ENCODE measurements at places on chromosomes 7 and 10.
A peak's percentile ranks its signal among the peaks of the same experiment; 100 is the strongest.

GRCh38 chr7:27655184-27655583 is 7.5 kb downstream of the HIBADH start:
- H3K27me3 ChIP-seq = no peaks in the 10 kb centered on the region
- no peak overlapping the region for H3K27ac ChIP-seq
- no peak overlapping the region for H3K4me3 ChIP-seq
- no peak for DNase-seq

DNA sequence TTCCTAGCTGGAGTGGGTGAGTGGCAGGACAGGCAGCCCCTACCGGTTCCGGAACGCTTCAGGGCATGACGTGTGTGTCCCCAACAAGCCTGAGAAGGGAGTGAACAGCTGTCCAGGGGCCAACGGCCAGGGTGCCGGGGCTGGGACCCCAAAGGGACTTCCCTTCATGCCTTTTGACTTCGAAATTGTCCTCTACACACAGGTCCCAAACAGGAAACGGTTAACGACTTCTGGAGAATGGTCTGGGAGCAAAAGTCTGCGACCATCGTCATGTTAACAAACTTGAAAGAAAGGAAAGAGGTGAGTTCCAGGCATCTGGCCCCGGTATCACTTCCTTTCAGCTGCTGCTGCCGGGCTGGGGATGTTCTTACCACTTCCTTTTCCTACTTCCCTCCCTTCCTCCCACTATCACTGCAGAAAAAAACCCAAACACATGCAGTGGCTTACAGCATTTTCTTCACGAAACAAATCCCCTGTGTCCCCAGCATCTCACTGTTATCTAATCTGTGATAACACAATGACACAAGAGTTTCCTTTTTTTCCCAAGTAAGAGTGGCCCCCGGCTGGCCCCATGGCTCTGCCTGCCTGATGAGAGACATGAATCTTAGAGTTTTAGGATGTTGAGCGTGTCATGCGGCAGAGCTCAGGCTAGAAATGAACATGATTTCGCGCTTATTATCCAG is 63.2 kb downstream of the MKI67 start:
- peaks cover 18% of the 10 kb centered on the region for H3K36me3 ChIP-seq
- peak overlapping the region; percentile 31 for H3K4me3 ChIP-seq
- DNase-seq = peak; percentile 72
- H3K27me3 ChIP-seq = no peaks in the 10 kb centered on the region

GRCh38 chr7:151481650-151482505 is 37.8 kb downstream of the RHEB start:
- H3K4me1 ChIP-seq = peaks cover 8% of the 10 kb centered on the region
- peaks cover 29% of the 10 kb centered on the region for H3K36me3 ChIP-seq
- H3K27me3 ChIP-seq = no peaks in the 10 kb centered on the region
- H3K27ac ChIP-seq = no peak overlapping the region
- no peak for DNase-seq
- no peak overlapping the region for H3K4me3 ChIP-seq

DNA sequence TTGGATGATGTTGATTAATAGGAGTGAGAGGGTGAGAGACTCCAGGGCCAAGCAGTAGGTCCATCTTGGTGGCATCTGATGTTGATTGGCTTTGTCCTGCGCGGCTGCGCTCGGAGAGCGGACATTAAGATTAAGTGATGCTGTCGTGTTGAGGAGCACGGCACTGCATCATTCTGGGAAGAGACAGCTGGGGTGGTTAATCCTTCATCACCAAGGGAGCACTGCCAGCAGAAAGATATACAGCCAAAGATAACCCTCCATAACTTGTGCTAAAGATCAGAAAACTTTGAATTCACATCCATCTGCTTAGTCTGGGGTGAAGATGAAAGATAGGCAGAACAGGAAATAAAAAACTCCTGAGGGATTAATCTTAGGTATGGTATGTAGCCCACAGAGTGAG is 208.3 kb downstream of the LRMDA start:
- H3K36me3 ChIP-seq = no peaks in the 10 kb centered on the region
- H3K4me1 ChIP-seq = no peaks in the 10 kb centered on the region
- no peaks in the 10 kb centered on the region for H3K27me3 ChIP-seq
- no peak for DNase-seq

DNA sequence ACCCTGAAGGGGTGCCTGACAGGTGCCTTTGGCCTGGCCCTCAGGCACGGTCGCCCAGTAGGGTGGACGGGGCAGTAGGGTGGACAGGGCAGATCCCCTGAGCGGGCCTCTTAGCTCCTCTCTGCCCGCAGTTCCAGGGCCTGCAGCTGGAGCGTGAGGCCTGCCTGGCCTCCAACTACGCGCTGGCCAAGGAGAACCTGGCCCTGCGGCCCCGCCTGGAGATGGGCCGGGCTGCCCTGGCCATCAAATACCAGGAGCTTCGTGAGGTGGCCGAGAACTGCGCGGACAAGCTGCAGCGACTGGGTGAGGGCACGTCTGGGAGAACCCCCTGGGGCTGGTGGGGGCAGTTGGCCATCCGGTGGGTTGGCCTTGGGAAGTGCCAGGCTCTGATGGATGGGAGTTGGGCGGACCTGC is 1.7 kb downstream of the VPS37D start:
- peaks cover 8% of the 10 kb centered on the region for H3K27me3 ChIP-seq
- no peak overlapping the region for H3K27ac ChIP-seq
- H3K36me3 ChIP-seq = no peaks in the 10 kb centered on the region
- H3K4me1 ChIP-seq = peaks cover 10% of the 10 kb centered on the region
- DNase-seq = no peak
- H3K4me3 ChIP-seq = no peak overlapping the region

- no peaks in the 10 kb centered on the region for H3K27me3 ChIP-seq
- H3K4me3 ChIP-seq = no peak overlapping the region
- H3K4me1 ChIP-seq = peaks cover 8% of the 10 kb centered on the region
These were observed 361.8 kb upstream of the MGMT start for GRCh38 chr10:129105266-129105665.

GRCh38 chr7:73885975-73886798 is 25.2 kb downstream of the TMEM270 start:
- H3K27ac ChIP-seq = no peak overlapping the region
- no peaks in the 10 kb centered on the region for H3K4me1 ChIP-seq
- H3K36me3 ChIP-seq = no peaks in the 10 kb centered on the region
- no peak overlapping the region for H3K4me3 ChIP-seq
- no peak for DNase-seq

GRCh38 chr7:147818317-147818716 is 772.2 kb upstream of the C7orf33 start:
- H3K4me1 ChIP-seq = no peaks in the 10 kb centered on the region
- no peaks in the 10 kb centered on the region for H3K36me3 ChIP-seq
- no peak overlapping the region for H3K4me3 ChIP-seq
- no peak for DNase-seq

DNA sequence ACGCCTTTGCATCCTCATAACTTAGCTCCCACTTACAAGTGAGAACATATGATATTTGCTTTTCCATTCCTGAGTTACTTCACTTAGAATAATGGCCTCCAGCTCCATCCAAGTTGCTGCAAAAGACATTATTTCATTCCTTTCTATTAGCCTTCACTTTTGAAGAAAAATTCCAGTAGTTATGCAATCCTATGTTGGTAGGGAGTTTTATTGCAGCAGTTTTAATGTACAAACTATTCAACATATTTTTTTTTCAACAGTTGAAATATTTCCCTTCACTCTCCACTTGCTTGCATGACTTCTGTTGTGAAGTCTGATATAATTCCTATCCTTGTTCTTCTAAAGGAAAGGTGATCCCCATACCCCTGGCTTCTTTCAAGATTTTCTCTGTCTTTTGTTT is 27.3 kb upstream of the ARHGAP22 start:
- no peak for DNase-seq
- H3K27ac ChIP-seq = no peak overlapping the region
- H3K27me3 ChIP-seq = no peaks in the 10 kb centered on the region
- H3K4me3 ChIP-seq = no peak overlapping the region
- H3K4me1 ChIP-seq = peaks cover 13% of the 10 kb centered on the region

DNA sequence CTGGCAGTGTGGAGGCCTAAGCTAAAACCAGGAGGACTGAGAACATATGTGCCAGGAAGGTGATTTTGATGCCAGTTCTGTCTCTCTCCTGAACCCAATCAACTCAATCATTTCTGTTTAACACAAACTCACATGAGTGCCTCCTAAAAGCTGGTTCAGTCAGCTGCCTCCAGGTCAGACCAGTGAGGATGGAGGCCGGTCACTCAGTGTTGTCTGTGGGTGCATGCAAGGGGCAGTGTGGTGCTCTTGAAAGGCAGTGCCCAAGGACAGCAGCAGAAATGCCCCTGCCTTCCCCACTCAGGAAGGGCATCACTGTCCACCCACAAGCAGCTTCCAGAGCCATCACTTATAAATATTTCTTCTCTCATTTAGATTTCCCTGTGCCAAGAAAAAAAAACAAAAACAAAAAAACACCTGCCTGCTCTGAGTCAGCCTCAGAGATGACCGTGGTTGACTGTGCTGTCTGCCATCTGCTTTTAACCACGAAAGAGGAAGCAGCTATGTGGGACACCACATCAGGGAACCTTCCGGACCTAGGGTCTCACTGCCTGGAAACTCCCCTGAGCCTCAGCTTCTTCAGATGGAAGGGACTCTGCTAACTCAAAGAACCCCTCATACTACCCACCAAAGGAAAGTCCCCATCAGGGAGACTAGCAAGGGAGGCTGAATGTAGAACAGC is 39.1 kb downstream of the VOPP1 start:
- H3K27ac ChIP-seq = peak overlapping the region; percentile 60
- H3K27me3 ChIP-seq = no peaks in the 10 kb centered on the region
- peak overlapping the region; percentile 21 for H3K4me3 ChIP-seq

GRCh38 chr10:124206616-124207015 is 113.2 kb upstream of the CHST15 start:
- H3K4me1 ChIP-seq = no peaks in the 10 kb centered on the region
- H3K36me3 ChIP-seq = no peaks in the 10 kb centered on the region
- H3K4me3 ChIP-seq = no peak overlapping the region
- H3K27me3 ChIP-seq = no peaks in the 10 kb centered on the region

DNA sequence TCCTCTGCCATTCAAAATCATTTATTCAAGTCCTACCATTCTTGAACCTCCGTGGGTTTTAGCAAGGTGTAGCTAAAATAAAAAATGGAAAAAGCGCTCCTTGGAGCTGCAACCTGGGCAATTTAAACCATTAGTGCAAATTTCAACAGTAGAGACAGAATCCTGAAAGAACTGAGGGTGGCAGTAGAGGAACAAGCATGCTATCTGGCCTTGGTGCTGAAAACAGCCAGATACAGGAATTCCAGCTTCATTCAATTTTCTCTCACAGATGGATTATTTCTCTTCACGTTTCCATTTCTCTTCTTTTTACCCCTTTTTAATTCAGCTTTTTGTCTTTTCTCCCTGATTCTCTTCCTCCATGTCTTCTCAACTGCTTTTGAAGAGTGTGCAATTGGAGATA is 77.7 kb downstream of the OTUD1 start:
- peaks cover 6% of the 10 kb centered on the region for H3K27me3 ChIP-seq
- H3K4me3 ChIP-seq = no peak overlapping the region
- DNase-seq = no peak

GRCh38 chr7:67251986-67252558 is 255.4 kb downstream of the TYW1 start:
- no peak overlapping the region for H3K27ac ChIP-seq
- no peaks in the 10 kb centered on the region for H3K4me1 ChIP-seq
- H3K36me3 ChIP-seq = no peaks in the 10 kb centered on the region
- H3K4me3 ChIP-seq = no peak overlapping the region
- DNase-seq = no peak

GRCh38 chr10:98536551-98536950 is 89.8 kb upstream of the HPS1 start:
- no peaks in the 10 kb centered on the region for H3K27me3 ChIP-seq
- no peak overlapping the region for H3K27ac ChIP-seq
- no peaks in the 10 kb centered on the region for H3K36me3 ChIP-seq
- DNase-seq = no peak
- H3K4me1 ChIP-seq = no peaks in the 10 kb centered on the region

- no peaks in the 10 kb centered on the region for H3K27me3 ChIP-seq
- H3K27ac ChIP-seq = no peak overlapping the region
- DNase-seq = no peak
- H3K36me3 ChIP-seq = peaks cover 66% of the 10 kb centered on the region
- no peaks in the 10 kb centered on the region for H3K4me1 ChIP-seq
- no peak overlapping the region for H3K4me3 ChIP-seq
These were observed 36.5 kb downstream of the GLUD1 start for GRCh38 chr10:87058171-87058570.

DNA sequence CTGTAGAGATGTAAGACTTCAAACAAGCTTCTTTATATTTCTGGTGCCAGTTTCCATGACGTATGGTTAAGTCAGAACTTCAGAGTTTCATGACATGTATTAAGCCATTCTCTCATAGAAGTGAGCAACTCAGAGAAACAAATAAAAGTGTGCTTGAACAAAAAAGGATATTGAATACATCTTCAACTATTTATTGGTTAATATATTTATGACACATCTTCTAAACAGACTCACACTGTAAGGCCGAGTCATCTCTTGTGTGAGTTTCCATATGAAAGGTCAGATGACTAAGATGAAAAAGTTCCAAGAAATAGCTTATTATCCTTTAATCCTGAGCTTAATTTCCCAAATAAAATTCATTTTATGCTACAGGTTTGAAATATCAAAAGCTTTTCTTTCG is 105.5 kb upstream of the CSTF2T start:
- no peaks in the 10 kb centered on the region for H3K27me3 ChIP-seq
- no peak overlapping the region for H3K4me3 ChIP-seq
- H3K4me1 ChIP-seq = no peaks in the 10 kb centered on the region
- DNase-seq = no peak
- no peaks in the 10 kb centered on the region for H3K36me3 ChIP-seq

DNA sequence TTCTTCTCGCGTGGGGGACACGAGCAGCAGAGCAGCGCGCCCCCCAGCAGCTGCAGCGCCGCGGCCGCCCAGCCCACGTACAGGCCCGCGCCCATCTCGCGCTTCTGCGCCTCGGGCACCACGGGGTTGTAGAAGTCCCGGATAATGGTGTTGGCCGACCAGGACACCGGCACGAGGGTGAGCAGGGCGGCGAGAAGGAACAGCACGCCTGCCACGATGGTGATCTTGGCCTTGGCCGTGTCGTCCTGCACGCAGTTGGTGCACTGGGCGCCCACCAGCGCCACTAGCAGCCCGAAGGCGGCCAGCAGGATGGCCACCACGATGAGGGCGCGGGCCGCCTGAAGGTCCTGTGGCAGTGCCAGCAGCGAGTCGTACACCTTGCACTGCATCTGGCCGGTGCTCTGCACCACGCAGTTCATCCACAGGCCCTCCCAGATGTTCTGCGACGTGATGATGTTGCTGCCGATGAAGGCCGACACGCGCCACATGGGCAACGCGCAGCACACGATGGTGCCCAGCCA is 529 bp downstream of the CLDN3 start:
- peaks cover 9% of the 10 kb centered on the region for H3K4me1 ChIP-seq
- no peaks in the 10 kb centered on the region for H3K36me3 ChIP-seq
- no peaks in the 10 kb centered on the region for H3K27me3 ChIP-seq

GRCh38 chr7:149826344-149827088 is 11.7 kb upstream of the ZNF862 start:
- no peaks in the 10 kb centered on the region for H3K27me3 ChIP-seq
- no peak for DNase-seq
- no peak overlapping the region for H3K27ac ChIP-seq
- no peaks in the 10 kb centered on the region for H3K36me3 ChIP-seq
- H3K4me1 ChIP-seq = no peaks in the 10 kb centered on the region

GRCh38 chr7:34371922-34372321 is 286.1 kb upstream of the NPSR1 start:
- no peak for DNase-seq
- no peaks in the 10 kb centered on the region for H3K4me1 ChIP-seq
- no peak overlapping the region for H3K27ac ChIP-seq
- no peaks in the 10 kb centered on the region for H3K27me3 ChIP-seq

GRCh38 chr7:45524445-45524844 is 49.7 kb upstream of the ADCY1 start:
- H3K27ac ChIP-seq = no peak overlapping the region
- H3K4me1 ChIP-seq = no peaks in the 10 kb centered on the region
- no peaks in the 10 kb centered on the region for H3K36me3 ChIP-seq
- H3K27me3 ChIP-seq = no peaks in the 10 kb centered on the region
- H3K4me3 ChIP-seq = no peak overlapping the region

- H3K36me3 ChIP-seq = no peaks in the 10 kb centered on the region
- DNase-seq = no peak
- no peak overlapping the region for H3K27ac ChIP-seq
These were observed 173.5 kb upstream of the FZD1 start for GRCh38 chr7:91090684-91091083.
